Activated T-cell treated with anti-CD3 and anti-CD28 coated beads, Interleukin-2, amount 50 U/mL, for 48 hours (primary cell): ENCODE measurements at places on chromosomes 1 and 21.

DNA sequence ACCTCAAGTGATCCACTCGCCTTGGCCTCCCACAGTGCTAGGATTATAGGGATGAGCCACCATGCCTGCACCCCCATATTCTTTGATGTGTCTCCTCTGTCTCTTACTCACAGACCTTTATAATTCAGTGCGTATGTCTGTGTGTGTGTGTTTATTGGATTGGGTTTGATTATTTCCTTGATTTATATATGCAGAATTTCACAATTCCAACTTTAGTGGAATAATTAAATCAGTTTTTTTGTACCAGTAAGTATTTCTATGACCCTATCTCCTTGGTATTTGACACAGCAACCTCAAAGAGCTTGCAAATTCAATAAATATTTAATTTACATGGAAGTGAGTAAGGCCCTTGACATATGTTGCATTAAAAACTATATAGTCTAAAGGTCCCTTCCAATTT lies 333.9 kb upstream of the ADAMTS5 start:
- no peak for DNase-seq

DNA sequence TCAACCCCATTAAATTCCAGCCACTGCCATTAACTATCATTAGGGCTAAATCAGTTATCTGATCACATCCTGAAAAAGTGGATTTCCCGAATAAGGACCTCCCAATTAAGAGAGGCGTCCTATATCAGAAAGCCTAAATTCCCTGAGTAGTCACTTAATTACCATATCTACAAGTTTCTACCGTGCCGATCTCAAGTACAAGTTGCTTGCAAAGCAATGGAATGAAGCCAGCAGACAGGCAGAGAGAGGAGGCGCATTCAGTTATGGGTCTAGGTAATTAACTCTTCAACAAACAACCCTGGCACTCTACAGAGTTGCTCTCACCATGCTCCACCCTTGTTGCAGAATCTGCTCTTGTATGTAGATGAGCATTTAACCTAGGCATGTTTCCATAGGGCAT lies 494.6 kb upstream of the RUNX1 start:
- no peak for DNase-seq

GRCh38 chr1:180003026-180003695 lies 48.6 kb downstream of the CEP350 start:
- no peak for DNase-seq

DNA sequence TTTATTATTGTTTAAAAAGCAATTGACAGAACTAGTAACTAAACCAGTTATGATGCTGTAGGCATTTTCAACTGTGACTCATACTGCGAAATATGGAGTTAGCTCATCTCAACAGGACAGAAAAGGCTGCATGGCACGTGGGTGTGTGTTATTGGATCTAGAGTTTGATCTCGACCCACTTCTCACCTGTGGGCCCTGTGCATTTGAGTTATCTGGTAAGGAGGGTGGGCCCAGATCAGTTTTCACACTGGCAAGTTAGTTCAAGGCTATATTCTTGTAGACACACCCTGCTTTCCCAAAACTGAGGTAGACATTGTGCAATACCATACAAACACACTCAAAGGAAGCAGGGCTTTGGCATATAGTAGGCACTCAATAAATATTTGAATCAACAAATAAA lies 71.3 kb upstream of the PRDX6 start:
- peak; percentile 24 for DNase-seq

GRCh38 chr1:200686620-200687019 lies 16.9 kb upstream of the DDX59 start:
- no peak for DNase-seq

- no peak for DNase-seq
Observed at GRCh38 chr1:65717815-65718454, 74.8 kb upstream of the PDE4B start.

GRCh38 chr1:34054920-34055319 lies 110.1 kb downstream of the CSMD2 start:
- no peak for DNase-seq

- DNase-seq = no peak
Observed at GRCh38 chr1:209854196-209854595, 26.4 kb downstream of the UTP25 start.

DNA sequence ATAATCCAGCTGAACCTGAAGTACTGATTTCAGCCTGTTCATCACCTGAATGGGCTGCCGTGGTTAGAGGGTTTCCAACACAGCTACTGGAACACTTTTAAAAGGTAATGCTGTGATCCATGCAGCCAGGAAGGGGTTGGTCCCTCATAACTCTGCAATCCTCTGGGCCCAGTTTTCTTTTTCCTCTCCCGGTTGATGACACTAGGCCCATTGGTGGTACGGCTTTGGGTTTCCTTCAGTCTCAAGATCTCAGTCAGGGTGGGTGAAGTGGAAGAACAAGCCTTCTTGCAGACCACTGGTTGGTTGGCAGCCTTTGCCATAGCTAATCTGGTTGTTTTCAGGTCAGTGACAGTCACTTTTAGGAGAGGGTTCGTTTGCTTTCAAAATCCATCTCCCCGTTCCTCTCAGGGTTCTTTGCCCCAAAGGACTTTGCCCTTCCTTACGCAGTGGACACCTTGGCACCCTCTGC lies 502 bp upstream of the SLC35A3 start:
- DNase-seq = no peak

GRCh38 chr1:44297695-44298400 lies 57.2 kb downstream of the ERI3 start:
- no peak for DNase-seq

GRCh38 chr1:60936163-60936562 lies 146.2 kb upstream of the NFIA start:
- DNase-seq = no peak

DNA sequence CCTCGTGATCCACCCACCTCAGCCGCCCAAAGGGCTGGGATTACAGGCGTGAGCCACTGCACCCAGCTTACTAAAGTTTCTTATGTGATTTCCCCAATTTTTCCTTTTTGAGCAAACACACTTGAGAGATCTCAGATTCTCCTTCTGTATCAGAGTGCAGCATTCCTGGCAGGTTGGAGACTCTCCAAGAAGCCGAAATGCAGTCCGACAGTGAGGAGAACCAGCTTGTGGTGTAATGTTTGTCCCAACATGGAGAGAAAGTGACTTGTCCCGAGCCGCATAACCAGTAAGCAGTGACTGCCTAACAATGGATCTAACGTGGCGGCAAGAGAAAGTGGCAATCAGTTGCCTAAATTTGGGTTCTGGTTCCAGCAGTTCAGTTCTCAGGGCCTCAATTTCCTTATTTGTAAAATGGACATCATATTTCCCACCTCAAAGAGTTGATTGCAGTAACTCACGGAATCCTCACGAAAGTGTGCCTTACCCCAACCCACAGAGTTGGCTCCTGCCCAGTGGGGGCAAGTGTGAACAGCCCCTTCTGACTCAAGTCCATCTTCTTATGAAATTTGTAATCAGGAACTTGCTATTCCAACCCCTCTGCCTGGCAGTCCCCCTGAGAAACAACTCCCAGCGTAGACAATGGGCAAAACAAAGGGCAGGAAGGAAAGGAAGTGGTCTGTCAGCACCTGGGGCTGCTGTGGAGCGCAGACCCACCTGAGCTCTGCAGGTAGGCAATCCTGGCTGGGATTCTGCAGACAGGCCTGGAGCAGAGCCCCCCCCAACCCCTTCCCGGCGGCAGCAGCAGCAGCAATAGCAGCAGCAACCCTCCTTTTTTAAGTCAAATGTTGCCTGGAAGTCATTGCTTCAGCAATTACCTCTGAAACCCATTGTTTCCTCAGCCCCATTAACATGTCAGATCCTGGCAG lies 223.6 kb upstream of the POU3F1 start:
- DNase-seq = no peak

- DNase-seq = no peak
Observed at GRCh38 chr21:33539616-33540015, 2.3 kb downstream of the GART start.

DNA sequence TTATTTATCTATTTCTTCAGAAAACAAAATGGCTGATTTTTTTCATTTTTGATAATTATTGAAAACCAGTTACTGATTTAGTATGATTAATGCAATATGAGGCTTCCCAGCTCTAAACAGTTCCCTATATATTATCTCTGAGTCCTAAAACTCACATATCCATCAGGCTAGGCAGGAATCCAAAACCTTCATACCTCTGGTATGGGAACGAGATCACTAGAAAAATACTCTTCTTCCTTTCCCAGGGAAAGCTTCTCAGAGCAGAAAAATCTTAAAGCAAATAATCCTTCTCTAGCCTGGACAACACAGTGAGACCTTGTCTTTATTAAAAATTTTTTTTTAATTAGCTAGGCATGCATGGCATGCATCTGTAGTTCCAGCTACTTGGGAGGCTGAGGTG lies 42.5 kb downstream of the KDM5B start:
- no peak for DNase-seq

DNA sequence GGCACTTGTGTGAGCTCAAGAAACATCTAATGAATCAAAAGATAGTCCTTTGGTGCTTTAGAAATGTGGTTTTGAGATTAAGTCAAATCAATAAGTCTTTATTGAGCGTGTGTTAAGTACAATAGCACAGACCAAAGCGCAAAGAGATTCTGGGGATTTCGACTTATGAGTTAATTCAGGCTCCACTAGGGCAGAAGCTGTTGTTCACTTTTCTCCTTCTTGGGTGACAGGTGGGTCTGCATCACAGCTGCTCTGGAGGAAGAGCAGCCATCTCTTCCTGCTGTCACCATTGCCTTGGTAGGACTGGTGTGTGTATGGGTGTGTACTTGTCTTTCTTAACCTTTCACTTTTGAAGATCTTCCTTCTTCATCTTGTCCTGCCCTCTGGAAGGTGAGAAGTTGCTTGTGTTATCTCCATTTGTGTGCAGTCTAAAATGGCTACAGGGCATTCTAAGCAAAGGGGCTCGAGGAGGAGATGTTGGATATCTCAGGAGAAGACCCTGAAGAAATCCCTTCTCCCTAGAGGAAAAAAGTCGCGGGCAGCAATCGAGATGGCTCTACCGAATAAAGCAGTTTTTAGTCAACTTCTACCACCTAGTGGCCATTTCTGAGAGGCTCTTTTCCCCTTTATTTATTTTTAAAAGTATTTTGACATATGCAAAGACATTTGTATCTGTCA lies 22.9 kb upstream of the DISC1 start:
- peak; percentile 52 for DNase-seq

DNA sequence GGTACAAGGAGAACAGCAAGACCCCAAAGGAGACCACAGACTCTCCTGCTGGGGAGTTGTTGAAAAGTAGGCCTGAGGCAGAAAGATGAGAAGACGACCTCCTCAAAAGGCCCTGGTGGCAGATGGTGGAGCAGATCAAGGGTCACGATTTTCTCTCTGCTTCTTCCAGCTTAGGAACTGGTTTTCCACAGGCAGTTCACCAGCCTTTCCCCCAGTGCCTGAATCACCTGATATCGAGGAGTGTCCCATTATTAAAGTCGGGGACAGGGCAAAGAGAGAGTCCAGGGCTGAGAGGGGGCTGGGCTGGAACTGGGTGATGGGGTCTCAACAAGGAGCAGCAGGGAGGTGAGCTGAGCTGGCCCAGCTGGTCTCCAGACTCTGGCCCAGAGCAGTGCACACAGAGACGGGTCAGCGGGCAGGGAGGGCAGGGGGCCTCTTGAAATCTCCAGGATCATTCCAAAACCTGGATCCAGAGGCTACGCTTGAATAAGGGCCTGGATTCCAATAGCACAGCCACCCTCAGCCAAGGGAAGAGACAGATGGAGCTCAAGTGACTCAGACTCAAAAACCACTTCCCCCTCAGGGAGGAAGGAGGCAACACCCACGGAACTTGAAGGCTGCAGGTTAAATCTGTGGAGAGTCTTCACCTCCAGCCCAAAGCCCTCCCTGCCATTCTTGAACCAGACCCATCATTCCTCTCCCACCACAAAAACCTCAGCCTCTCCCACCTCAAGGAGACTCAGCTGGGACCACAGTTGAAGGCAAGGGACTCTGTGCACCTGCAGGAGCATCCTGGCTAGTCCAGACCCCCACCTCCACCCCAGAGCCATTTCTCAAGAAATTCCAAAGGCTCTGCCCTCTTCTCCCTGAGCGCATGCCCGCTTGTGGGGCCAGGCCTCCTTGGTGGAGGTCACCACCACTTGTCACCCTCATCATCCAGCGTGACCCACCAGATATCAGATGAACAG lies at the start of gene S100A5:
S100A5 (minus strand) TSS at position 541 of the 968 bp plus-strand sequence. CDS start 743 bp downstream, outside the sequence.
- DNase-seq = peak; percentile 67

DNA sequence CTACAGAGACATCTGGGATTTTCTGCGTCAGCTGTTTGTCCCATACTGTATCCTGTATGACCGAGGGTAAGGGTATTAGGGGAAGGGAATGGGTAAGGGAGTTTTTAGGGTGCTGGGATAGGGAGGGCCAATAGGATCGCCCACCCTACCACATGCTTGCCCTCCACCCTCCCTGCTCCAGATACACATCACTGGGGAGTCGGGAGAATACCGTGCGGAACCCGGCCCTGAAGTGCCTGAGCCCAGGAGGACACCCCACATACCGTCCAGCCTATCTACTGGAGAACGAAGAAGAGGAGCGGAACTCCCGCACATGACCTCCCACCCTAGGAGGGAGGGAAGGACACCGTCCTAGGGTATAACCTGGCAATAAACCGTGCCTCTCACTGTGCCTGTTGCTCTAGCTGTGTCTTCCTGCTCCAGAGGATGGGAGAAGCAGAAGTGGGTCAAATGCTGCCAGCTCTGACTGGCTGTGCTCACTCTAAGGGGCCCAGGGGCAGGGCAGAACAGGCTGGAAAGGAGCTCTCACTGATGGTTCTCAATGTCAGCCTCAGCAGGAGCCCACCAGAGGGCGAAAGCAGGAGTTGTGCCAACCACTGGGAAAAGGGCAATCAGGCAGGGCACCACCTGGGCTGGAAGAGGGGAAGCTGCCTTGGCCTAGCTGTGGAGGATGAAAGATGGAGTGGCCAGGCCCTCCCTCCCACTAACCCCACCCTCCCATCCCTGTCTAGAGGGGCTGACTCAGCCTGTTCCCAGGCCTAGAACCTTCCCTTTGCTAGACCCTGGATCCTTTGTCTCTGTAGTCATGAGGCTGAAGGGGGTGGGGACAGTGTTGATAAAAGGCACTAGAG lies 440 bp upstream of the LENEP start:
- no peak for DNase-seq

- no peak for DNase-seq
Observed at GRCh38 chr1:80445033-80445432, 1355.7 kb upstream of the ADGRL2 start.

DNA sequence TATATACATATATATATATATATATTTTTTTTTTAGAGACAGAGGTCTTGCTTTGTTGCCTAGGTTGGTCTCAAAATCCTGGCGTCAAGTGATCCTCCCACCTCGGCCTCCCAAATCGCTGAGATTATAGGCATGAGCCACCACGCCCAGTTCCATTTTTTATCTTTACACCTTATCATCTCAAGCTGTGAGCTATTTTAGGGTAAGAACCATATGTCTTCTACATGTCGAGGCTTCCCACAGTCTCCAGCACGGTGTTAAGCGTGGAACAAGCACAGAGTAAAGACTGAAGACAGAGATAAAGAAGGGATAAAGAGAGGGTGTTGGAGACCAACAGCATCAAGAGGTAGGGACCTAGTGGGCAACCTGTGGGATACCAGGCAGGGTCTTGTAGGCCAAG lies 14.2 kb downstream of the ARHGEF2 start:
- DNase-seq = no peak
